GM12892 (cell line): ENCODE measurements at places on chromosomes 12 and 14.

- DNase-seq, result no peak
These were observed 7.4 kb upstream of the GLRX5 start for GRCh38 chr14:95527387-95528002.

DNA sequence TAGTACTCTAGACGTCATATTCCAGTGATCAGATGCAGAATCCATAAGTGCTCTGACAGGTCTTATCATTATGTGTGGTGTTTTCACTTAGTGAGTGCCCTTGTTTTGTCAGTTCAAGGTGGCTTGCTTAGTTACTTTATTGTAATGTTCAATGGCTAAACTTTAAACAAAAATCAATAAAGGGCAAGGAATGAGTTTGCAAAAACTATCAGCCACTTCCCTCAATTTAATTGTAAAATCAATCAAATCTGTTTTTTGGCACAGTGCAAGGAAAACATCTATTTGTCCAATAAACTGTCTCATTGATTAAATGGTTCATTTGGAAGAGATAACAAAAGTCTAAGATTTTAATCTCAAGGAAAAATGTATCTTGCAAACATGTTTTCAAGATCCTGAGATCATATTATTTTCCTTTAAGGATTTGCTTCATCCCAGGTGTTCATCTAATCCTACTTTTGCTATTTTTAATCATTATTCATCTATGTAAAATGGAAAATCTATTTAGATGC is 59.6 kb upstream of the EEA1 start:
- DNase-seq, result no peak

- DNase-seq, result no peak
These were observed 23.1 kb upstream of the C12orf42 start for GRCh38 chr12:103518899-103519298.

GRCh38 chr14:37580146-37580545 is 14.9 kb downstream of the FOXA1 start:
- DNase-seq, result no peak

GRCh38 chr12:42759622-42760273 is 170.2 kb upstream of the PRICKLE1 start:
- DNase-seq, result no peak

DNA sequence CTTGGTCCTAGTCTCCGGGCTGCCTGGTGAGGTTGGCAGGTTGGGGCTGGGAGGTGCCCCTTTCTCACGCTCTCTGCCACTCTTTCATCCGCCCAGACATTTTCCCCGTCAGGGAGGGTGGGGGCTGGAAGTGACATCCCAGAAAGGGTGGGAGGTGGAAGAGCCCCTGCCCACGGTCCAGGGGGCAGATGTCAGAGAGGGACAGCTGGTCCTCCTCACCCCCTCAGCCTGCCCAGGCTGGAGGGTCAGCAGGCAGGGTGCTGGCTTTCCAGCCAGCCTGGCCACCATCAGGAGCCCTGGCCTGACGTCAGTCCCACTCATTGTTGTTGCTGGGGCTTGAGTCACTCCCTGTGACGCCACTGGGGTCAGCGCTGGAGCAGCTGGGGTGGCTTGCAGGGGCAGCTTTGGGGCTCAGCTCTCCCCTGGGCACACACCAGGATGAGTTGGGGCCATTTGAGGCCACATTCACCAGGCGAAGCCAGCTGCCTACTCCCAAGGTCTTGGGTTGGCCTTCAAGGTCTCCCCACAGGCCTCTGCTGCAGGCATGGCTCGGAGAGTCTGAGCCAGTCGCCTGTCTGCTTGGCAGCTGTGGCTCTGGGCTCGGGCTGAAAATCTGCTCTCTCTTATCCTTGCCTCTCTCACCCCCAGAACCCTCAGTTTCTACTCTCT is 5.7 kb upstream of the ATG101 start:
- DNase-seq, result no peak
